ENCODE measurements at places on chromosomes 6 and 20.

DNA sequence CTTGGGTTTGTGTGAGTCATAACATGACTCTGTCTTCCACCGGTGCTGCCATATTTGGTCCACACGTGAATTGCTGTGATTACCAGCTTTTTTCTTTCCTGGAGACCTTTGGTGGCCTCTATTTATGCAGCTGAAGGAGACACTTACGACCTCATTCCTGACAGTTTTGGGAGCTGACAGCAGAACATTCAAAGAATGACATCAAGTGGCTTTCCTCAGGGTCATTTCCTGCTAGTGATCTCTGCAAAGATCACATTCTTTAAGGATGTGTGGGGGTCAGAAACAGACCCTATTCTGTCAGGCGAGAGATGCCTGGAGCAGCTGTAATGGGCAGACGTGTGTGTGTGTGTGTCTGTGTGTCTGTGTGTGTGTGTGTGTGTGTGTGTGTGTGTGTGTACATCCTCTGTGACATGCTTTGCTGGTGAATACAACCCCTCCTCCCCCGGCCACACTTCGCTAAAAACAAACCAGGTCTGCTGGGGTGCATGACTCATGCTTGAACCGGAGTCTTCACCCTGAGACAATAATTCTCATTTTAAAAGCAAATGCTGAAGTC is 115.6 kb downstream of the TMEM170B start:
- peak; percentile 69 for DNase-seq

DNA sequence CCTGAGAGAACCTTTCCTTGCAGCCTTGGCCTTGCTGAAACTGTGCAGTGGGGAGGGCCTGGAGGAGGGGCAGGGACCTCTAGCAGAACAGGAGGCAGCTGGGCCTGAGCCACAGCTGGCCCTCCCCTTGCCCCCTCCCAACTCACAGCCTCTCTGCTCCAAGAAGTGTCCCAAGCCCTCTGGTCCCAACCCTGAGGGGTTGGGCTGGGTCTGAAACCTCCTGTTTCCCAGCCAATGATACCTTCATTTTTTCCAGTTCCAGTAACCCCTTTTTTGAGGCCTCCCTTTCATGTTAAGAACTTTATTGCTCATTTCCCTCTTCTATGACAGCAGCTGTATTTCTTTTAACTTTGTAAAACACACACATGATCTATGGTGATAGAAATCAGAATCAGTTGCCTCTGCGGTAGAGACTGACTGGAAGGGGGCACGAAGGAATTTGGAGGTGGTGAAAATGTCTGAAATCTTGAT is 17.9 kb upstream of the ARMC12 start:
- no peak for DNase-seq

DNA sequence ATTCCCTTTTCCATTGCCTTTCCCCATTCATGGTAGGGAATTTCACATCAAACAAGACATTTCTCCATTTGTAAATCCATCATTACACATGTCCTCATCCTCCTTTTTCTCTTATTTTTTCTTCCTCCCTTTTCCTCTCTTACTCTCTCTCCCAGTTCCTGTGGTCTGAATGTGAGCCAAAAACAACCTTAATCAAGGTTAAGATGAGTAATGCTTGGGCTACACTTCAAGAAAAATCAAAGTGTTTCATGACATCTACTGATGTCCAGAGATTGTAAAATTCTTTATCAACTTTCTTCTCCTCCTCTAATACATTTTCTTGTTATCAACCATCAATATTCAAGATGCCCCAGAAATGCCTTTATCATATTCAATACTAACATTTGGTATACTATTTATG is 208.0 kb upstream of the PRND start:
- no peak for DNase-seq

GRCh38 chr6:71043902-71044301 is 87.0 kb upstream of the B3GAT2 start:
- DNase-seq, result no peak

DNA sequence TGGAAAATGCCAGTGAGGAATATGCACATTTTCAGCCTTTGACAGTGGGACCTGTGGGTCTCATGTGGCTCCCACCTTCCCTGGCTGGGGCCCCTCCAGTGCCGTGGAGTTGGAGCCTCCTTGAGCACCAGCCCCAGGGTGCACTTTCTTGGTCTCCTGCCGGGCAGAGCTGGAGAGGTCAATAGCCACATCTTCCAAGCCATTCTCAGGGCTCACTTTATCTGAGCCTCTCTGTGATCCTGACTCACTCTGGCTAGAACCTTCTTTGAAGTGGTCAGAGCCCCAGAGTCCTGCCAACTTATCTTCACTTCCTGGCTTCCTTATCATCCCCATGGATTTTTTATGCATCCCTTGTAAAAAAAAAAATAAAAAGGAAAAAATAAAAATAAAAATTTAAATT is 5.7 kb downstream of the VSX1 start:
- DNase-seq, result no peak

- DNase-seq, result no peak
Observed at GRCh38 chr6:78324213-78324612, 543.1 kb upstream of the IRAK1BP1 start.

DNA sequence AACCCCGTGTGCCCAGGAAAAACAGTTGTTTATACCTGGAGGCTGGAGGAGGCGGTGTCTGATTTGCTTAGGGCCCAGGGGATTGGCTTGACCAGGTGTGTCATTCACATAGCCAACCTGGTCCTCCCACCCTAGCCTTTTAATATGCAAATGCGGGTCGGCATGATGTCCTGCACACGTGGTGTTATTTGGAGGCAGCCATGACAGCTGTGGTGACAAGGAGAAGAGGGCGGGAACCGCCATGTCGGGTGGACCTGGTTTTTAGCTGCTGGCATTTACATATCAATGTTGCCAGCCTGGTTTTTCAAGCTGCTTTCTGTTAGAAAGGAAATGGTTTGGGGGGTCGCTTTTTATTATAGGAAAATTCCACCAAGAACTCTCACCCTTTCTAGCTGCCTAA is 291.4 kb upstream of the QKI start:
- DNase-seq, result no peak

- no peak for DNase-seq
Observed at GRCh38 chr6:12324099-12324498, 33.9 kb downstream of the EDN1 start.

DNA sequence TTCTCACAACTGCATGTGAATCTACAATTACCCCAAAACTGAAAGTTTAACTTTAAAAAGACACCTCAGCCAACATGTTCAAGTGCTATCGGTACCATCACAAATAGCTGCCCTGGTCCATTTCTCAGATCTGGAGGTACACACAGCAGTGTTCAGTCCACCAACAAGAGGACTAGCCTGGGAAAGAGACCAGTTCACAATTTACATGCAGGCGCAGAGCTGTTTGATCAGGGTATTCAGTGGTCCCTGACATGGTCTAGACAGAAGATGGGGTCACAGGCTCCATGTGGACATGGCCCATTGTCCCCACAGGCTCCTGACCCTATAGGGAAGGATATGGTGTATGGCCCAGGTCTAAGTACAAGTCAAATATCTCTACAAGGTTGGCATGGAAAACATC is 15.6 kb upstream of the TGM6 start:
- no peak for DNase-seq

- DNase-seq, result no peak
Observed at GRCh38 chr6:72941751-72942150, 283.5 kb downstream of the KHDC1L start.

GRCh38 chr6:9540534-9541126 is 874.2 kb downstream of the TFAP2A start:
- peak; percentile 35 for DNase-seq

DNA sequence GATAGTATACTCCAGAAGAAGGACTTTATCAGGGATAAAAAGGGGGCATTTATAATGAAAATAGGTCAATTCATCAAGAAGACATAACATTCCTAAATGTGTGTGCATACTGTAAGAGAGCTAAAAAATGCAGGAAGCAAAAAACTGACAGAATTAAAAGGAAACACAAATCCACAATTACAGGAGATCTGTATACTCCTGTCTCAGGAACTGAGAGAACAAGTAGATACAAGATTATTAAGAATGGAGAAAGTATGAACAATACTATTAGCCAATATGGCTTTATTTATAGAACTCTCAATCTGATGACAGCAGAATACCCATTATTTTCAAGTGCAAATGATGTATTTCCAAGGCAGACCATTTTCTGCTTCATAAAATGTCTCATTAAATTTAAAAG is 167.7 kb upstream of the BMP5 start:
- no peak for DNase-seq

DNA sequence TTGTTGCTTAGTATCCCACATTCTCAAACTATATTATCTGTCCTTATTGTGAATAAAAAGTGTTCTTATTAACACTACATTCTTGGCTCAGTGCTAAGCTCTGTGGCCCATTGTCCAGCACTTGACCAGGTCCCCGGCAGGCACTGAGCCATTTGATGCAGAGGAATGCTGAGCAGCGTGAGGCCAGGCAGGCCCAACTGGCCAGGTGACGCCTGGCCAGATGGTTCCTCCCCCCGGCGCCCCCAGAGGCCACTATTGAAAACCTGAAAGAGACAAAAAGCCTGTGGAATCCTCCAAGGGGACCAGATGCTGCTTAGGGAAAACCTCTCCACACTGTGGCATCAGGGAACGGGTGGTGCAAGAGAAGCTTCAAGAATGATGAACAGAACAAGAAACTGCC is 597.5 kb upstream of the JAG1 start:
- DNase-seq, result no peak

DNA sequence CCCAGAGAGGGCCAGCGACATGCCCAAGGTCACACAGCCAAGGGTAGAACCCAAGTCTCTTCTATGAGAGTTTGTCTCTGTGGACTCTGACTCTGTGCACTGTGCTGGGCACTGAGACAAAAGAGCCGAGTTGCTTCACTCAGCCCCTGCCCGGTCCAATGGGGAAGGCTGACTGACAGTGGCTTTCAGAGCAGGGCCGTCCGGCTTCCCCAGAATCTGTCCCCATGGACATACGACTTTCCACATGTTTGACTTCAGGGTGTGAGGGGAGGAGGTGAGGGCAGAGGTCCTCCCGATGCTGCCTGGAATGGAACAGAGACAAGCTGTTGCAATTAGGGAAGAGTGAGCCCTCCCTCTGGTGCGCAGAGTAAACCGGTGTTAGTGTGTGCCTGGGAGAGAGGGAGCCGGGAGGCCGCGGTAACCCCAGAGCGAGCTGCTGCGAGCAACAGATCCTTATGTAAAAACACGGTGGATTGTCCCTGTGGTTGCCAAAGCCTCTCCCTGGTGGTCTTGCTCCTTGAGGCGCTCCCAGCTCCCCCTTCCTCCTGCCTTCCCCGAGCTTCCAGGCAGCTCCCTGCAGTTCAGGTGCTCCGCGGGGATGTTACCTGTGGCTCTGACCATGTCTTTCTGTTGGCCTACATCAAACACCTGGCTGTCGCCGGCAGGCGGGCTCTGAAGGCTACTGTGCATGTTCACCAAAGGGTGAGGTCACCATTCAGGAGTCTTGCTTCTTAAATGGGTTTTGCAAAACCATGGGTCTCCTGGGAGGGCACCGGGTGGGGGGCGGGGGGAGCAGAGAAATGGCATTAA is 672 bp downstream of the SIRPA start:
- no peak for DNase-seq

- no peak for DNase-seq
Observed at GRCh38 chr6:48397887-48398286, 286.9 kb upstream of the PTCHD4 start.

GRCh38 chr6:90003069-90003795 is 109.0 kb downstream of the GJA10 start:
- DNase-seq, result no peak

Measured in amniotic stem cell (primary cell).